ENCODE measurements at places on chromosomes 4 and X.

GRCh38 chrX:95055991-95056390 is 1382.0 kb downstream of the FAM133A start:
- no peak for DNase-seq

DNA sequence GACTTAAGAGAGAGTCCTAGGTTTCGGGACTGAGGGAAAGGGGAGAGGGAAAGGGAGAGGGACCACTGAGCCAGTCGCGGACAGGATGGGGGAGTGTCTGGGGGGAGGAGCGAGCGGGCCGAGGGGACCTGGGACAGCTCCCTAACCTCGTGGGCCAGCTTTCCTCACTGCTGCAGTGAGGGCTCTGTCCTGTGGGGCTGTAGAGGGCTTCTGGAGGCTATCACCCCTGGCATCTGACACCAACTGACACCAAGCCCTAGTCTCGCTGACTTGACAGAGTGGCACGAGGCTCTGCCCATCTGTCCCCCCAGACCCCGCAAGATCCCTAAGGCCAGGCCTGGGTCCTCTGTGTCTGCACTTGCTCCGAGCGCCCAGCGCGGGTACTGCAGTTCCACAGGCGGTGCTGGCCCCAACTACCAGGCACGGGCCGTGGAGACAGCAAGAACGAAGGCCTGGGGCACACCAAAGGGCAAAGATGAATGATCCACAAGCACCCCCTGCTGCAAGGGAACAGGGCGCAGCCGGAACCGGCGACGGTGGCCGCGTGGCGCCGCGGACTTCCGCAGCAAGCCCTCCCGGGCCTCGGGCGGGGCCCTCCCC is 465 bp downstream of the HAUS7 start:
- no peak for DNase-seq

DNA sequence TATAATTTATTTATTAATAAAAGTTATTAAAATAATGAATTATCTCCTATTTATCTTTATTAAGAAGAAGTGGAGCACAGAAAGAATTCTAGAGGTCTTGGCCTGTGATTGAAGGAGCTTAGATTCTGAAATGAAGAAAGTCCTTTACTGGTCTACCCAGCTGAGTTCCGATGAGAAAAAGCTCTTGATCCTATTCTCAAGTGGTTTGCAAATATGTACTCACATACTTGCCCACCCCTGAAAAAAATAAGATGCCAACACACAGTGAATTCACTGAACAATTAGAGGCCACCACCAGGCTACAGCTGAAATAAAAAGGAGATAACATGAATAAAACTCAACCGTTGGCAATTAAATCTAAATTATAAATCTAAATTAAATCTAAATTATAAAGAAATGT is 253.4 kb downstream of the MAPK10 start:
- no peak for DNase-seq

DNA sequence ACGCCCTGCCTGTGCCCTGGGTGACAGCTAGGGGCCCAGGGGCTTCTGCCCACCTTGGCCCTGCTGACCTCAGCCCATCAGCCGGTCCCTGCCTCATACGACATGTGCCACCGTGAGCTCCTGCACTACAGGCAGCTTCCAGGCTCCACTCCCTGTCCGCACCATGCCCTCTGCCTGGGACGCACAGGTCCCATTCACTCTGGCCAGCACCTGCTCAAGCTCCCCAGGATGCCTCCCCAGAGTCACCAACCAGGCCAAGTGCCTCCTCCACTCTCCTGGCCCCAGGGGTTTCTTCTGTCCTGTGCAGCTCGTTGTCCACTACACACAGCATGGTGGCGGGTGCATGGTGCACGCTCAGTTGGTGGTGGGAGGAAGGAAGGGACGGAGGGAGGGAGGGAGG is 20.2 kb upstream of the MRFAP1 start:
- DNase-seq, result no peak

DNA sequence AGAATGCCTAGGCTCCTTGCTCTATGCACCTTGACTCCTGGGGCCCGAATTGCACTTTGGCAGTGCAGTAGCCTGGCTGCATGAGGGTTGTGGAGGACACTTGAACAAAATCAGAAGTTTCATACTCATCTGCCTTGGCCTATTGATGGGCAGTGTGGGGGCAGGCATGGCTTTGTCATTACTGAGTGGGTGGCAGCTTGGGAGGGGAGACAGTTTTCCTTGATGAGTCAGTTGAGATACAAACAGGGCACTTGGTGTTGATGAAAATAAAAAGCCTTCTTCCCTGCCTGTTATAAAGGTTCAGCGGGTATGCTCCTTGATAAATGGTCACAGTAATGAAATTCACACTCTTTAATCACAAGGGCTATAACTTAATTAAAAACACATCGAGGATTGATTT is 126.8 kb upstream of the MAMLD1 start:
- no peak for DNase-seq

GRCh38 chr4:142886566-142886965 is 40.5 kb upstream of the INPP4B start:
- DNase-seq, result no peak

- DNase-seq, result no peak
Observed at GRCh38 chr4:176011529-176011928, 54.1 kb upstream of the WDR17 start.

DNA sequence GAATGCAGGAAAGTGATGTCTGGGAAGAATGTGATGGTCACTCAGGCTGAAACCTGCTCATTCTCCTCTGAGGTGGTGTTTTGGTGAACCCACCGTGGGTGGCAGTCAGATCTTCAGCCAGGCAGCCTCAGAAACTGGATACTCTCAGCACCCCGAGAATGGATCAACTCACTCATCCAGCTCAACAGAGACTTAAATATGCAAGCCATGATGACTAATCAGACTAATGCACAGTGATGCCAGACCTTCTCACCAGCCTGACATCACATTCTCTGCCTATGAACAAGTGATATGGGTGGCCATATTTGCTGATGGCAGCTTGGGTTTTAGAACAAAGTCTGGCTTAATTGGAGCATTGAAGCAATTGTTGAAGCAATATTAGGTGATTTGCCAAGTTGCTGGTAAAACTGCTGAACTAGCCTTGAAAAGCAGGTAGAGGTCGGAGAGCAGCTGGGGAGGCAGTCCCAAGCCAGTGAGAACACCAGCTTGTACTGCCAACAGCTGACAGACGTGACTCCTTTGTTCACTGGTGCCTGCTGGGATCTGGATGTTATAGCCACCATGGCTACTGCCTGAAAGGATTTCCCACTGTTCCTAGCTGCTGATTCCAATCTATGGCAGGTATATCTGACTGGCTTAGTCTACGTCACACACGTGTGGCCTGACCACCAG is 608.1 kb downstream of the MID1IP1 start:
- DNase-seq, result no peak

GRCh38 chrX:68834371-68835103 is 5.7 kb downstream of the EFNB1 start:
- DNase-seq, result no peak

GRCh38 chrX:108641589-108642272 is 94.6 kb downstream of the IRS4 start:
- no peak for DNase-seq

- no peak for DNase-seq
Observed at GRCh38 chrX:46029777-46030176, 515.4 kb downstream of the ZNF674 start.

DNA sequence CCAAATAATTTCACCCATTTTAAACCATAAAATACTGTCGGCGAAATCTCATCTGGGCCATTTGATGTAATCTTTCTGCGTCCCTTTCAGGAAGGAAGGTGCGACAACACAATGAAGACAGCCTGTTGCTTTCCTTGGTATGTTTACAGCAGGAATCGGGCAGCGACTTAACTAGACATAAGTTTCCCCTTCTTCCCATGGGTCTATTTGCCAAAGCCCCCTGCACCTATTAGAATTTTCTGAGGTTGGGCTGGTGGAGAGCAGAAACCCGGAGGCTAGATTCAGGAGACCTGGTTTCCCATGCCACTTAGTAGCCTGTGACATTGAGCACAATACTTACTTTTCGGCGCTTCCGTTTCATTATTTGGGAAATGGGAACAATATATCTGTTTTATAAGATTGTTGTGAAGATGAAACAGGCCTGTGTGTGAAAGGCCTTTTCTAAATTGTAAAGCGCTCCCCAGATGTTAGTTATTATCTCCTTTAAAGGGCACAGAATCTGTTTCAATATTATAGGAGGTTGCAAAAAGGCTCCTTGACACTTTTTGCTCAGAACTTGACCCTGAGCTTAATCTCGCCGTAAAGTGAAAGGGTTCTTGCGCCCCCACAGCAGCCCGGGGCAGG is 552 bp upstream of the AFF1 start:
- DNase-seq, result no peak

GRCh38 chr4:55925241-55925640 is 23.5 kb upstream of the CEP135 start:
- DNase-seq, result no peak

DNA sequence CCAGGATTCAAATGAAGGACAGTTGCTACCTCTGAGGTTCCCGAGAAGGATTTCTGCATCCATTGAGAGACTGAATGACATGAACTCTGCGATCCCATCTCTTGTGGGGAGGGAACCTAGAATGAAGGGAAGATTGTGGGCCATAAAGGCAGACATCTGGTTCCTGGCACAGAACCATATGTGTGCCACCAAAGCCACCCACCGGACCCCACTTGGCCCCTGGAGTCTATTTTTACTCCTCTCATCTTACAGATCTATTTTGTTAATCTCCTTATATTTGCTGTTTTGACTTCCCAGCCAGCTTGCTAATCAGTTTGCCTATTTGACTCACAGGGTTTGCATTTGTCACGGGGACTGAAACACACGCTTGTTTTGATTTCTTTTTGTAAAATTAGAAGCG is 7.3 kb downstream of the SOD3 start:
- no peak for DNase-seq

DNA sequence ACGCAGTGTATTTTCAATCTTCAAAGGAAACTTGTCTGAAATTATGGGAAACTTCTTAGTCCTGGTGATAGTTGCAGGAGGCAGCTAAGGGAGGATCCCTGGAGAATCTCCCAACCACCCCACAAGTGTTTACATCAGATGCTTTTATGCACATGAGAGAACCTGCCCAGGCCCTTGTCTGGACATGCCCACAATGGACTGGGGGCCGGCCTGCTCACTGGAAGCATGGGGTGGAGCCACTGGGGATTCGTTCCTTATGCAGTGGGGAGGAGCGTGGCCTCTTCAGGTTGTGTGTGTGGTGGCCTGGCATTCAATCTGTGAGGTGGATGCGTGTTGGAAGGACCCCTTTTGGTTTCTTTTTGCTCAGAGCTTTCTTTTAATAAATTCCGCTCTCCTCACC is 398.7 kb upstream of the PPP1R2C start:
- DNase-seq, result no peak

- DNase-seq, result no peak
Observed at GRCh38 chr4:1077711-1078477, 35.5 kb downstream of the RNF212 start.

DNA sequence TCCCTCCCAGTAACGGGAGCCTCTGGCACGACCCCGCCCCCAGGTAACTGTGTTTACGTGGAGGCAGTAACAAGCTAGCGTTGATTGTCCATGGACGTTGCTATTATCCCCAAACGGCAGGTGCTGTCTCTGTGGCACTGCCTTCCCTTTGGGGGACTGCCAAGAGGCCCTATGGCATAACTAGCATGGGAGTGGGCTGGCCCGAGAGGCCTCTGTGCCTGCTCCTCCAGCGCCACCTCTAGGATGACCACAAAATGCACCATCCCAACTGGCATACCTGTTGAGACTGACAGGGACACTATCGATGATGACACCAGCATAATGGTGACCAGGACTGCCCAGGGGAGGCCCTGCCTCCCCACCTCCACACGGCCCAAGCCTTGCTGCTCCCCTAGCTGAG is 1.5 kb downstream of the SRPK3 start:
- no peak for DNase-seq

- DNase-seq, result no peak
Observed at GRCh38 chr4:71369536-71369935, 30.7 kb downstream of the SLC4A4 start.

DNA sequence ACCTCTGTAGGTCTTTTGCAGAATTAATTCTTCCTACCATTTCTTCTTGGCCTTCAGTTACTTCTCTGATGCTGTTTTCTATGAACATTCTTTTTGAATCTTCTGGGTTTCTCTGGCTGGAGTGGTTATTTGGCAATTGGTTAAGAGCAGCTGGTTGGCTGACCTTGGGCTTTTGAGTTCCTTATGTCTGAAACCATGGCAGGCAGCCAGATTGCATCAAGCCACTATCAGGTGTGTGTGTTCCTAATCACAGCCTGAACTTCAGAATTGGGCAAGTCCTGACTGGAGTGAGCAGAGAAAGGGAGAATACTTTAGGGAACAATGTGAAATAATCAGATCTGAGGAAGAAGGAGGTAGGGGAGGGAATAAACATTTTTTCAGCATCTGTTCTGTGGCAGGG is 90.2 kb downstream of the ARHGAP10 start:
- DNase-seq, result no peak

DNA sequence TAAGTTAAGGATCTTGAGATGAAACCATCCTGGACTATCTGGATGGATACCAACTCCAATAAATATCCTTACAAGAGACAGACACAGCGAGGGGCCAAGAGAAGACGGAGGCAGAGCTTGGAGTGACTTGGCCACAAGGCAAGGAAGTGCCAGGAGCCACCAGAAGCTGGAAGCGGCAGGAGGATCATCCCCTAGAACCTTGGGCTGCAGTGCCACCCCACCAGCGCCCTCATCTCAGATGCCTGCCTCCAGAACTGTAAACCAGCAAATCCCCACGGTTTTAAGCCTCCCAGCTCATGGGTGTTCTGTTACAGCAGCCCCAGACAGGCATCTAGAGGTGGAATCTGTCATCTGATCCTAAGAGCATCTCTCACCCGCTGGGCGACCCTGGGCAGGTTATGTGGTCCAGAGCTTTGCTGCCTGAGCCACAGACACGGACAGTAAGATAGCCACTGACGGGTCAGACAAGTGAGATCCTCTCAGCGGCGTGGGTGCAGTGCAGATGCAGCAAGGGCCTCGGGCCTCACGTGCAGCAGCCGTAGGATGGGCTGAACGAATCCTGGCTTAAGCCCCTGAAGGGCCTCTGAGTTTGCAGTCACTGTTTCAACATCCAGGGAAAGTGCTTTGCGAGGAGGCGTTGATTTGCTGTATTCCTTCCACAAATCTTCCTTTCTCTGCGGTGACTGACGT is 25.1 kb upstream of the MXD4 start:
- no peak for DNase-seq

DNA sequence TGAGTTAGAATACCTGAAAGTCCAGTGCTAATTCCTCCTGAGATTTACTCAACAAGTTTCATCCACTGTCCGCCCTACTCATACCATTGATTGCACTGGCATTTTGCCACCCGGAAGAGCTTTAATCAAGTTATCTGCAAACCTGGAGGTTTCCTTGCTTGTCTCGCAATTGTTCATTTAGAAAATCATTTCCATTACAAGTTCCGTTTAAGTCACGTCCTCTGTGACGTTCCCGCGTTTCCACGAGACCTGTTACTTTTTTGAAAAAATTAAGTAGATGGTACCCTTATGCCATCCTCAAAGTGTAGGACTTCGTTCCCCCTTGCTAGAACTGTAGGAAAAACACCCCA is 761 bp upstream of the FRYL start:
- DNase-seq, result peak; percentile 25

Measured in activated CD4-positive, alpha-beta T cell treated with anti-CD3 and anti-CD28 coated beads for 1 hour (primary cell).